ENCODE measurements at places on chromosomes 3 and 15.

- DNase-seq = no peak
These were observed 10.3 kb upstream of the CD47 start for GRCh38 chr3:108100906-108101660.

- DNase-seq = no peak
These were observed 201.1 kb upstream of the LPP start for GRCh38 chr3:187952849-187953248.

DNA sequence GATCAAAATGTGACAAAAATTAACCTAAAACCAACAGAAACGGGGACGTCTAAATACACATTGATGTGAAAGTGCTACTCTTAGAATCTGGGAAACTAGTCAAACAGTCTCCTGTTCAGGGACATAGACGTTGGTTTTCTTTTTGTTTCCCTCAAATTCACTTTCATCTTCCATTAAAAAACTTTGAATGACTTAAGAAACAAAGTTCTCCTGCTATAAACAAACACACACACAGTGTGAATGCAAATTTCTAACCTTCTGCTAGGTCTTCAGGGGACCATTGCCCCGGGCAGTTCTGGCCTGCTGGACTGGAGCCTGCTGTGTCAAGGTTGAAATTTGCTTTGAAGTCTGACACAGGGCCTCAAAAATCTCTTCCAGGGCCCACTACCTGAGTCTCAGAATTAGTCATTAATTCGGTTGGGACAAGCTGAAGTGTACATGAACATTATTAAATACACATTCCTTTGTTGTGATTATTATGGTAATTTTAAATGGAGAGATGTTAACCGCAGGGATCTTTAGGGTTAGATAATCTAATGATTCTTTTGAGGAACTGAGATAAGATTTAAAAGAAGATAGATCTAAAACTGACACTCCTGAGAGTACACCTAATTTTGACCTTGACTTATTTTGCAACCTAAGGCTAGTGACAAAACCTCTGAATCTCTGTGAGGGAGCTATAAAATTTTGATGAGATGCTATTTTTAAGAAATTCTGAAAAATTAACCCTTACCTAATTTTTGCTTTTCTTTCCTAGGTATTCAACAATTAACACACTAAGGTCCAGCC is 1260.4 kb downstream of the ROBO1 start:
- no peak for DNase-seq

DNA sequence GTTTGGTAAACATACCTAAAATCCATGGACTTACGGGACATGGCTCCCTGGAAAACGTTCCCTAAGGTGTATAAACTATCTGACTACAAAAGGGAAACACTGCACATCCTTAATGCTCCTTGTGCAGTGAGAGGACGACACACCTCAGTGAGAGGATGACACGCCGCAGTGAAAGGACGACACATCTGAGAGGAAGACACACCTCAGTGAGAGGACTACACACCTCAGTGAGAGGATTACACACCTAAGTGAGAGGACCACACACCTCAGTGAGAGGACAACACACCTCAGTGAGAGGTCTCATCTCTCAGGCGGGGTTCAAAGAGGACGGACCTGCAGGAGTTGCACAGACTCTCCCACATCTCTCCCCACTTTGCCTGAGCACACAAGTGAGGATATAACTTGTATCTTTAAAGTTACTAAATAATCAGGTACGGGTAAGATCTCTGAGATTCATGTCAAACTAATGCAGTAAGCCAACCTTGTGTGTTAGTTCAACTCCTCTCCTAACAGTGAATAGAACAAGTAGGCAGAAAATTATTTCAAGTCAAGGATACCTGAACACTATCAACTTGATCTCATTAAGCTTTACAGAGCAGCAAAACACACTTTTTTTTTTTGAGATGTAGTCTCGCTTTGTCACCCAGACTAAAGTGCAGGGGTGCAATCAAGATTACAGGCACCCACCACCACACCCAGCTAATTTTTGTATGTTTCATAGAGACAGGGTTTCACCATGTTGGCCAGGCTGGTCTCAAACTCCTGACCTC is 32.1 kb downstream of the HERC2 start:
- DNase-seq = no peak

DNA sequence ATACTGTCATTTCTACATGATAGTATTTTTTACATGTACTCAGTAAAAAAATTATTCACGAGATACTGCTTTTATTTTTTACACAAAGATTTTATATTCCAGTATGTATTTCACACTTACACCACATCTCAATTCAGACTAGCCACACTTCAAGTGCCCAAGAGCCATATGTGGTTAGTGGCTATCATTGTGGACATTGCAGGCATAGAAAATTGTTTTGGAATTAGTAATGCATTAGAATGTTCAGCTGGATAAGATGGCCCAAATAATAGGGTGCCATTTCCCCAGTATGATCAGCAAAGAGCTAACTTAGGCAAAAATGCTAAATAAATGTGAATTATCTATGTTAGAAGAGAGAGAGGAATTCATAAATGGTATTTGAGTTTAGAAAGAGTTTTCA is 203.8 kb upstream of the MCTP2 start:
- DNase-seq = no peak

GRCh38 chr3:17122758-17123157 is 238.0 kb downstream of the PLCL2 start:
- DNase-seq = no peak

DNA sequence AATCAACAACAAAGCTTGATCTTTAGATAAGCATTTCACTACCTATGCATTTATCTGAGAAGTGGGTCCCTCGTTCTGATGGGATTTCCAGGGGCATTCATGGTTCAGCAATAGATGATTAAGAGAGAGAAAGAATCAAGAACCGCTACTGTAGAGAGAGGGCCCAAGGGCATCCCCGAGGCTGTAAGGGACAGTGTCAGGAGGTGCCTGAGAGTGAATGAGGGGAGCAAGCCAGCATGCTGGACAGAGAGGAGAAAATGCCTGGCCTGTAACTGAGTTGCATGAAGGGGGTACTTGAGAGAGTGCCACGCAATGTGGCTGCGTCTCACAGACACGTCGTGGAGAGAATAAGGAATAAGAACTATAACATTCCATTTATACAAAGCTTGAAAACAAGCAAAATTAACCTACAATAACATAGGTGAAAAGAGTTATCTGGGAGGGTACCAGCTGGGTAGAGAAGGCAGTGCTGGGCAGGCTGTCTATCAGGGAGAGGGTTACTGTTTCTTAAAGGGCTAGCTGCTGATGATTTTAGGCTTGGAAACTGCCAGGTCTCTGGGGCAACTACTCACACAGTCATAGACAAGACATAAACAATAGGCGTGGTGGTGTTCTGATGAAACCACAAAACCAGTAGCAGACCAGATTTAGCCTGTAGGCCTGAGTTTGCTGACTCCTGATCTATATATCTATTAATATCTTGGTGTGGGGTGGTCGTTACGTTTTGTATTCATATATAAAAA is 374.6 kb upstream of the CFAP20DC start:
- DNase-seq = peak; percentile 2

GRCh38 chr3:154280161-154280560 is 44.1 kb downstream of the DHX36 start:
- DNase-seq = no peak

- no peak for DNase-seq
These were observed 355.5 kb downstream of the OCA2 start for GRCh38 chr15:27743638-27744037.

- DNase-seq = no peak
These were observed 2.2 kb upstream of the TMC3 start for GRCh38 chr15:81376231-81376630.
